ENCODE measurements at places on chromosomes 11 and 22.
A peak's percentile ranks its signal among the peaks of the same experiment; 100 is the strongest.

DNA sequence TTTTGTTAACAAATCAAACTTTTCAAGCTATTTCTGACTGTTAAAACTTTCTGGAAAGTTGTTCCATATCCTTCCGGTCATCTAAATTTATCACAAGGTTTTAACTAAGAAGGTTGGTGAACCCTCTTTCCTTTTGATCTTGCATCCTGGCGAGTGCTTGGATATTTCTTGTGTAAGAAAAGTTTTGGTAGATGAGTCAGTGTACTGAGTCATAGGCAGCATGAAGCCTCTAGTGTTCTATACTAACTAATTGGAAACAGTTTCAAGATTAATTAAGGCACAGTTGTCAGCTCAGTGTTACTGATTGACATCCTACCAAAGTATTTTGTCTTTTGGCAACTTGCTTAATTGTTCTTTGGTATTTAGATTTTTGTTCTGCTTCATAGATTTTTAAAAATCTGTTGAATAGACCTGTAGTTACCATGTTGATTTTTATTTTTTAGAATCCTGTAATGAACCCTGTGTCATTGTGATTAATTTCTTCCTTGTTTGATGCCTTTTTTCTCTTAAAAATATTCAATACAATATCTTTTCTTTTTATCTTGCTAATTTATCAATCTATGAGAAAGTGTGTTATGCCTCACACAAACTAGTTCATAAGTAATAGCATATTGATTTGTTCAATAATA, 38.0 kb downstream of the METTL15 start:
- H3K4me1 ChIP-seq, result peaks cover 8% of the 10 kb centered on the region
- no peaks in the 10 kb centered on the region for H3K27me3 ChIP-seq
- H3K27ac ChIP-seq, result no peak overlapping the region
- no peak overlapping the region for H3K4me3 ChIP-seq
- H3K36me3 ChIP-seq, result no peaks in the 10 kb centered on the region
- DNase-seq, result no peak

- no peaks in the 10 kb centered on the region for H3K27me3 ChIP-seq
- DNase-seq, result no peak
Observed at GRCh38 chr11:126282736-126283591, at the start of gene TIRAP. TIRAP (plus strand) TSS chr11:126283093; CDS start chr11:126290895, 7,802 bp downstream.

DNA sequence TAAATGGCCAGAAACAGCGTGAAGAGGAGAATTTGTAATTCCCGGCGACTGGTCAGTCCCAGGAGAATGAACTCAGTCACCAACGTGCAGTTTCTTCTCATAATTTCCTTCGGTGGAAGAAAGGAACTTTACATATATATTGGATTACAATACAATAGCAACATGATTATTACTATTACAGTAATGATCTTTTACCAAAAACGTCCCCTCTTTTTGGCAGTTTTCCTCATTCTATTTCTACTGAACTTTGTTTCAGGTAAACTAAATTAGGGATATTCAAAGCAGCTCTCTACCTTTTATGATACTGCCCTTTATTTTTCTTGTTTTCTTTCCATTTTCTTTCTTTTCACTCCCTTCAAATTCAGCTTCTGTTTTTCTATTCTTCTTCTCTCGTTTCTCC, at the start of gene OR5M8:
Gene OR5M8, minus strand, starts transcription at position 101 of the 400 bp plus-strand sequence. Its CDS starts 0 bp downstream, at position 101.
- no peaks in the 10 kb centered on the region for H3K36me3 ChIP-seq
- no peak within 1 kb of the TSS for H3K27ac ChIP-seq
- no peak for DNase-seq
- H3K4me3 ChIP-seq, result no peak within 1 kb of the TSS

DNA sequence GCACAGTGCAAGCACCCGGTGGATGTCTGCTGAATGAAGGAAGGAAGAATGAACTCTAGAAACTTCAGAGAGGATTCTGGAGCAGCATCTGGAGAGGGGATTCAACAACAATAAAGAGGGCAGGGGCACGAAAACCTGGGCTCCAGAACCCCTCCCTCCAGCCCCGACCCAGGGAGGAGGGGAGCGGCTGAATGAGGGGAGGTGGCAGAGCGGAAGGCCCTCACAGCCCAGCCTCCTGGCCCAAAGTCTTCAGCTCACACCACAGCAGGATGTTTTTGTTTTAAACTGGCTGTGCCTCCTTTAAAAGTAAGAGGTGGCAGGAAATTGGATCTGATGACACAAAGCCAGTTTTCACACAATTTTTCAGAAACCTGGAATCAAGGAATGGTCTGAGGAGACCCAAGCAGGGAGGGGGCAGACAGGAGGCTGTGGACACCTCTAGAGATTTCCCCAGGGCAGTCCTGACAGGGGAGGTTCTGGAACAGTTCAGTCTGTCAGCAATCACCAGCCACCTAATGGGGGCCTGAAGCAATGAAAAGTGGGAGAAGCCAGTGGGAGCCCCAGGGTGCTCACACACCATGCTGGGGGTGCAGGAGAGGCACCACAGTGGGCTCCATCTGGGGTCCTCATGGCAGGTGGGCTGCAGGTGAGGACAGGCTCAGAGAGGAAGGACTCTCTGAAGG, 44.4 kb upstream of the TCF20 start:
- H3K27me3 ChIP-seq, result no peaks in the 10 kb centered on the region
- H3K36me3 ChIP-seq, result no peaks in the 10 kb centered on the region
- DNase-seq, result no peak

DNA sequence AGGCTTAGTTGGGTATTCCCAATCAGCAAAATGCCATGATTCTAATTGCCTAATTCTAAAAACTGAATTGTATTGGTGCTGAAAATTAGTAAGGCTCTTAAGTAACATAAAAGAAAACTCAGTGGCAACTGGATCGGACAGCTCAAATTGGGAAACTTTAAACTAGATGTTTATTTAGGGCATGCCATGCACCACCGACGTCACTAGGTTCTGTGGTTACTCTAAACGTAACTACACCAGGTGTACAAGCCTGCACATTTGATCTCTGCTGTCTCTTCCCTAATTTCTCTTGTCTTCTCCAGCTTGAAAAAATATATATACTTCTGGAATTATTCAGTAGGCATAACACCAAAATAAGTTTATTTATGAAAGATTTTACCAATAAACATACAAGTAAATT, 378.2 kb downstream of the DCDC1 start:
- H3K4me1 ChIP-seq, result no peaks in the 10 kb centered on the region
- no peak overlapping the region for H3K27ac ChIP-seq
- no peak overlapping the region for H3K4me3 ChIP-seq
- no peaks in the 10 kb centered on the region for H3K27me3 ChIP-seq
- no peak for DNase-seq

DNA sequence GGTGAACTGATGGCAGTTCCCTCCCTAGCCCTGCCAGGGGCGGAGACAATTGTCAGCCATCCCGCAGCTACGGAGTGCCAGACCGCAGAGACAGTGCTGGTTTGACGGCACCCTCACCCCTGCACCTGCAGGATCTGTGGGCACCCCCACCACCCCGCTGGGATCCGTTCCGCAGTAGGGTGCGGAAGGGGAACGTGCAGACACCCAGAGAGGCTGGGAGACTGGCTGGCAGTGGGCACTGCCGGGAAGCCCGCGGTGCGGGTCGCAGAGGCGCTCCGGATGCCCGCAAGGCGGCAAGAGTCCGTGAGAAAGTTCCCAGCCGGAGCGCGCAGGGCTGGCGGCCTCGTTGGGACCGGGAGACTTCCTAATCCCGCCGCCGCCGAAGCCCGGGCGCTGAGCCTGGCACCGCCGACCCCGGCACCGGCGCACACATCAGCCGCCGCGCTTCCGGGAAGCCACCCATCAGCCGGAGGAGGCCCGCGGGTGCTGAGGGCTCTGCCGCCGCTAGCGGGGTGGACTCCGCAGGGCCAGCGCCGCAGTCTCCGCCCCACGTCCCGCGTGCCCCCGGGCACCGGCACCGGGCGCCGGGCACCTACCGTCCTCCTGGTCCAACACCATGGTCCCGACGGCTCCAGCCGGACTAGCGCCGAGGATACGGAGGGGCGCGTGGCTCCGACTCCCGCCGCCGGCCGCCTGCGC, 4.3 kb upstream of the LMO1 start:
- H3K4me3 ChIP-seq, result peak overlapping the region; percentile 57
- H3K4me1 ChIP-seq, result peaks cover 29% of the 10 kb centered on the region
- no peak for DNase-seq
- no peak overlapping the region for H3K27ac ChIP-seq
- H3K27me3 ChIP-seq, result peaks cover 30% of the 10 kb centered on the region

- no peak overlapping the region for H3K4me3 ChIP-seq
- DNase-seq, result no peak
- H3K4me1 ChIP-seq, result no peaks in the 10 kb centered on the region
- no peak overlapping the region for H3K27ac ChIP-seq
Observed at GRCh38 chr22:19871023-19871844, 16.6 kb upstream of the GNB1L start.

DNA sequence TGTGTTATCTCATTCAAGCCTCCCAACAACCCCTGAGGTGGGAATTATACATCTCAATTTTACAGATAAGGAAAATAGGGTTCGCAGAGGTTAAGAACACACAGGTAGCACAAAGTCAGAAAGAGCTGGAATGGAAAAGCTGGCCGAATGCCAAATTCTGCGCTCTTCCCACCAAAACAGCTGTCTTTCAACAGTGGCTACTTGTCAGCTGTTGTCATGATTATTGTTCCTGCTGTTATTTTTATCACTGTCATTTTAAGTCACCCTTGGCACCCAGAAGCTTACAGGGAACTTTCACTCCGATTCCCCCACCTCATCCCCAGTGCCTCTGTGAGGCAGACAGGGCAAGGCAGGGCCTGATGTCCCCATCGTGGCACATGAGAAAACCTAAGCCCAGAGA, 74.5 kb upstream of the CSNK2A3 start:
- DNase-seq, result no peak
- H3K4me3 ChIP-seq, result no peak overlapping the region
- peaks cover 28% of the 10 kb centered on the region for H3K4me1 ChIP-seq
- H3K27ac ChIP-seq, result peak overlapping the region; percentile 62
- H3K27me3 ChIP-seq, result no peaks in the 10 kb centered on the region

- H3K4me1 ChIP-seq, result no peaks in the 10 kb centered on the region
- no peak overlapping the region for H3K27ac ChIP-seq
- no peaks in the 10 kb centered on the region for H3K36me3 ChIP-seq
- DNase-seq, result no peak
Observed at GRCh38 chr22:43376765-43377547, 33.8 kb upstream of the SCUBE1 start.

- no peaks in the 10 kb centered on the region for H3K36me3 ChIP-seq
- H3K27me3 ChIP-seq, result no peaks in the 10 kb centered on the region
- no peak overlapping the region for H3K4me3 ChIP-seq
- no peaks in the 10 kb centered on the region for H3K4me1 ChIP-seq
- H3K27ac ChIP-seq, result no peak overlapping the region
Observed at GRCh38 chr11:41935795-41936194, 476.3 kb upstream of the LRRC4C start.

DNA sequence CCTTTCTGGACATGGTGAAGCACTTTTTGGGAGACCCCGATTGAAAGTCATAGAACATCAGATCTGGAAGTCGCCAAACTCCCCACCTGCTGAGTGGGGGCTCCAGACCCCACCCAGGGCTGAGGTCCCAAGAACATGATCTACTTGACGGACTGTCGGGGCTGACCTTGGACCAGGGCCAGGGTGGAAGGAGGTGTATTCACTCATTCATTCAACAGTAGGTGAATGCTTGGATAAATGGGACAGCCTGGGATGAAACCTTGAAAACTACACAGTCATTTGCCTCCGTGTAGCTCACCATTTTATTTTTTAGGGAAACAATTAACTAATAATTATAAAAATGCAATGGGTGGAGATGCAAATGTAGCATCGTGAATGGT, 629.0 kb downstream of the BRD1 start:
- no peak for DNase-seq
- no peak overlapping the region for H3K27ac ChIP-seq
- H3K4me1 ChIP-seq, result peaks cover 9% of the 10 kb centered on the region
- H3K27me3 ChIP-seq, result no peaks in the 10 kb centered on the region
- H3K4me3 ChIP-seq, result no peak overlapping the region

DNA sequence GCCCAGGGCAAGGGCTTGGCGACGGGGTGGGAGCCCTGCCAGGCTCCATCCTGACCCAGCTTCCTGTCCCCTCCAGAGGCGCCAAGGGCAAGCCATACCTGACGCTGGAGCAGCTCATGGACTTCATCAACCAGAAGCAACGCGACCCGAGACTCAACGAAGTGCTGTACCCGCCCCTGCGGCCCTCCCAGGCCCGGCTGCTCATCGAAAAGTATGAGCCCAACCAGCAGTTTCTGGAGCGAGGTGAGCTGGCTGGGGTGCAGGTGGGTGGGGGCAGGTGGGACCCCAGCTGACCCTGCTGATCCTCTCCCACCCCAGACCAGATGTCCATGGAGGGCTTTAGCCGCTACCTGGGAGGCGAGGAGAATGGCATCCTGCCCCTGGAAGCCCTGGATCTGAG, 5.0 kb downstream of the PLCB3 start:
- DNase-seq, result no peak
- H3K27ac ChIP-seq, result no peak overlapping the region
- no peak overlapping the region for H3K4me3 ChIP-seq
- H3K36me3 ChIP-seq, result peaks cover 68% of the 10 kb centered on the region
- no peaks in the 10 kb centered on the region for H3K27me3 ChIP-seq
- peaks cover 23% of the 10 kb centered on the region for H3K4me1 ChIP-seq
